ENCODE measurements at places on chromosomes 7 and 10. TPM values are rescaled to one million over a fixed set of nuclear protein-coding genes. Genes with fewer than 3 reads are reported as not detected.

The TMUB1 gene
- total RNA-seq: 54.1 TPM

The TFEC gene
- total RNA-seq: not detected

The TAS2R41 gene
- not detected for total RNA-seq

The GSTO2 gene
- 1.5 TPM for total RNA-seq

The SLC16A12 gene
- total RNA-seq: 0.58 TPM

Measured in A549 treated with GW870086 at 1 μM for 4 hours (cell line).